ENCODE measurements at places on chromosomes 1 and 21.

DNA sequence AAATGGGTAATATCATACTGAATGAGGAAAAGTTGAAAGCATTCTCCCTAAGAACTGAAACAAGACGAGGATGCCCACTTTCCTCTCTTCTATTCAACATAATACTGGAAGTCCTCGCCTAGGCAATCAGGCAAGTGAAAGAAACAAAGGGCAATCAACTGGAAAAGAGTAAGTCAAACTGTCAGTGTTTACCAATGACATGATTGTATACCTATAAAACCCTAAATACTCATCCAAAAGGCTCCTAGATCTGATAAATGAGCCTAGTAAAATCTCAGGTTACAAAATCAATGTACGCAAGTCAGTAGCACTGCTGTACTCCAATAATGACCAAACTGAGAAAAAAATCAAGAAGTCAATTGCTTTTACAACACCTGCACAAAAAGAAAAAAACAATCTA lies 575.8 kb upstream of the PRMT6 start:
- no peak for DNase-seq

GRCh38 chr21:43912910-43913309 lies 47.9 kb downstream of the AGPAT3 start:
- no peak for DNase-seq

GRCh38 chr1:159077120-159077961 lies 775 bp upstream of the AIM2 start:
- peak; percentile 52 for DNase-seq

DNA sequence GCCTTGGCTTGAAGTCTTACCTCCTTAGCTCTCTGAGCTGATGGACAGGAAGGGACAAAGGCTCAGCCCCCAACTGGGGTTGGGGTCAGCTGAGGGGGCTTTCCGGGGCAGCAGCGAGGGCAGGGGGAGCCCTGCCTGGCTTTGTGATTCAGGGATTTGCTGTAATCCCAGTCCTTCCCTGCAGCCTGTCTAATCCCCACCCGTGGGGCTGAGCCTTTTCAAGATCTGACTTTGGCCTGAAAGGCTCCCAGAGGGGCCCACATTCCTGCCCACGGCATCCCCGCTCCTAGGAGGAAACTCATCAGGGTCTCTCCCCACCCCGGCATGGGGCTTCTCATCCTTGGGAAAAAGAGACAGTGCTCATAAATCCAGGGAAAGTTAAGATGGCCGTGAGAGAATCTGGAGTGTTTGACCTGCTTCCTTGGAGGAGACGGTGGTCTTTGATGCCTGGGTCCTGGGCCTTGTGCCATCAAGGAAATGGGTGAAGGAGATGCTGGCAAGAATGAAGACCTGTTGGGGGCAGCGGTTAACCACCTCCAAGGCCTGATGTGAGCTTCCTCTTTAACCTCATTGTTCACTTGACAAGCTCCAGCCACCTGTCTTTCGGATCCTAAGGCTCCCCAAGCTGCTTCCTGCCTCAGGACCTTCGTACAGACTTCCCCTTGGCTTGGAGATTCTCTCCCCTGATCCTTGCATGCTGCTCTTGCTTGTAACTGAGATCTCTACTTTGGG lies 83.1 kb upstream of the WNT4 start:
- no peak for DNase-seq

- no peak for DNase-seq
Observed at GRCh38 chr1:25808481-25809244, 8.7 kb downstream of the SELENON start.

All from CD4-positive, alpha-beta T cell (primary cell).